ENCODE measurements at places on chromosomes 5 and 9.

DNA sequence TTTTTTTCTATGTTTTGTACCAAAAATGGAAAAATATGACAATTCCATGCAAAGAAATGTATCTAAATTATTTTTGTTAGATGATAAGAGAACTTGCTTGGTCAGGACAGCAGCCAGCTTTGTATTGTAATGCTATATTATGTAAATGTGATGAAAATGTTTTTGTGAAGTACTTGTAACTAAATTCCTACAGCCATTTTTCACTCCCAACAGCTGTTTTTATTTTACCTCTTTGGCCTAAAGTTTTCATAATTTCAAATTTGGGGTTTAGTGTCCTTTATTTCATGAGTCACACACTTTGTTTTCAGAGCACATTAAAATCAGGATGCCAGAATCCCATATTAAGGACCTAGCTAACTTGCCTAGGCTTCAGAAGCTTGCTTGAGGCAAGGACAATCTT is 64.1 kb downstream of the WDR41 start:
- peak; percentile 28 for DNase-seq

GRCh38 chr5:17258431-17258830 is 41.0 kb downstream of the BASP1 start:
- DNase-seq, result peak; percentile 32

GRCh38 chr9:87587356-87587745 is 89.7 kb downstream of the DAPK1 start:
- DNase-seq, result no peak

GRCh38 chr9:80878556-80878955 is 810.8 kb downstream of the TLE1 start:
- DNase-seq, result peak; percentile 19

DNA sequence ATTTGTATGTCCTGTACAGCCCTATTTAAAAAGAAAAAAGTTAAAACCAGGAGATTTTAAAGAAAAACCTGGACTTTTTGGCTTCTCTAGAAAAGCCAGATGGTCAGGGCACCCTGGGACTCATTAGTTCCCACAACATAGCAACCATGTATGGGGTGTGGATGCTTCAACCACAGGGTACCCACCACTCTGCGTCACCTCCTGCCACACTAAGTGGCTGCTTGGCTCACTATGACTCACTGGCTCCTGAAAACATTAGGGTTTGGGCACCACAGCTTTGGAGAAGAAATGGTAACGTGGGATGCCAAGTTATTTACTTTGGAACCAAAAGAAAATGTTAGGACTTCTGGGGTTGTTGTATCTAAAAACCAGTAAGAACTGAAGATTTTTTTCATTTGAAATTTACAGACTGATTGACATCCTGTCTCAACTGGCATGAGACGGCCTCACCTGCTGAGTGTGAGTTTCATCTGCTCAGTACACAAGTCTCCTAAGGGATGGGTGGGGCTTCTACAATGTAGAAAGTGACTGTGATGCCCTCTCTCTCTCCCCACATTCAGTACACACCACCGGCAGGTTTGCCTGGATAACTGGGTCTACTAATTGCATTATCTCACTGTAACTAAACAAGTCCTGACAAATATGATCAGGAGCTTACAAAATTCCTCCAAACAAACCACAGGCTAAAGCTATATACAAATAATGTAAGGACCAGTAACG is 103.9 kb downstream of the ESM1 start:
- DNase-seq, result no peak

- peak; percentile 28 for DNase-seq
Measured at GRCh38 chr9:13264788-13265187, 14.7 kb downstream of the MPDZ start.

DNA sequence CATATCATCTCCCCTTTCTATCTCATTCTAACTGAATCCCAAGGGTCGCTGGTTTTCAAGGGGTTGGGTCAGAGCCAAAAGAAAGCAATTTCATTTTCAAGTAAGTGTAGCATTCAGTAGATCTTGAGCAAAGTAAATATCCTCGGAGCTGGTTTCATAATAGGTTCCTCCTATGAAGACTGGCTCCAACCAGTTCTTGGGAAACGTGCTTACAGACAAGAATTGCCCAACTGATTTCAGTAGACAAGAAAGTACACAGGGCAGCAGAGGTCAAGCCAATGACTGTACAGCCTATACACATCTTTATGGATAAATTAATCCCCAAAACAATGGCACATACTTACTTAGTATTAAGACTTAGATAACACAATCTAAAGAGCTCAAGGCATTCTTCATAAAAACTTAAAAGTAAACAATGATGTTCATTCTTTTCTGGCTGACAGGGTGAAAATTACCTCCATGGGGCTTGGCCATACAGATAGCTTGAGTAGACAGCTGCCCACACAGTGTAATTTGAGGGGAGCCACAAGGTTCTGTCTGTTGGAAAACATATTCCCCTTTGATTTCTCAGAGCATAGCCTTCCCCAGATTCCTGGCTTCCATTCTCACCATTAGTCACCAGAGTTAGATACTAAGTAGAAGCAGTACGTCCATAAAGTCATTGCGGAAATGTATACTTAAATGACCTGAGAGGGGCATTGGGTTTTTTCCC is 163.9 kb downstream of the ARRDC3 start:
- peak; percentile 50 for DNase-seq

GRCh38 chr5:4879693-4880303 is 260.3 kb upstream of the ADAMTS16 start:
- DNase-seq, result peak; percentile 64

- DNase-seq, result no peak
Measured at GRCh38 chr5:91315701-91316100, 67.4 kb downstream of the ARRDC3 start.

All from fibroblast of skin of abdomen (primary cell).